ENCODE measurements at places on chromosomes 12 and 14.

DNA sequence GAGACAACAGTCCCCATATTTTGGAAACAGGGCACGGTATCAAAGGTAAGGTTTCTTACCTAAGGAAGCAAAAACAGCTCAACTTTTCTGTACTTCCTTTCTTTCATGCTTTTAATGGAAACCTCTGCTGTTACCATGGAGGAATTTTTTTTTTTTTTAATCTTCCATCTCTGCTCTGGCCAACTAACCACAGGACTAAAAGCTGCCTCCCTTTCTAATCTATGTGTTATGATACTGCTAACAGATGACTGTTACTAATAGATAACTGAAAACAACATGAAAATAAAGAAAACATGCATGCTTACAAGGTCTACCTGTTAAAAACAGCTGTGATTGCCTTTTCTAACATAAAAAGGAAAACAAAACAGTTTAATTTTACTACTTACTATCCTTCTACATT, 168.4 kb downstream of the SOX5 start:
- DNase-seq = no peak

DNA sequence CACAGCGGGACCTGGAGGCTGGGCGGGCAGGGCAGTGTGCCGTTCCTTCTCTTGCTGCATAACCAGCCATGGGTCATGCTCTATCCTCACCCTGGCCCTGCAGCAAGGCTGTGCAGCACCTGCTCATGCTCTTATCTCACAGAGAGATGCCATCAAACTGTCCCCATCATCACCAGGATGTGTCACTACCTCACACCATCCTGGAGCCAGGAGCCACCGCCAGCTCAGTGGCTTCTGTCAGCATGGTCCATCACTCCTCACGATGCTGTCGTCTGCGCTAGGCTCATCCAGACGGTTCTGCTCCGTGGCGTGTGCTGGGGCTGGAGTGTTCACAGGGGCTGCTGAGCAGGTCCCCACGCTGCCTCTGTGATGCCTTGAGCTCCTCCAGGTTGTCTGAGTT, 77.2 kb upstream of the DYNC1H1 start:
- DNase-seq = no peak

GRCh38 chr14:102591372-102591943, 991 bp upstream of the RCOR1 start:
- no peak for DNase-seq

DNA sequence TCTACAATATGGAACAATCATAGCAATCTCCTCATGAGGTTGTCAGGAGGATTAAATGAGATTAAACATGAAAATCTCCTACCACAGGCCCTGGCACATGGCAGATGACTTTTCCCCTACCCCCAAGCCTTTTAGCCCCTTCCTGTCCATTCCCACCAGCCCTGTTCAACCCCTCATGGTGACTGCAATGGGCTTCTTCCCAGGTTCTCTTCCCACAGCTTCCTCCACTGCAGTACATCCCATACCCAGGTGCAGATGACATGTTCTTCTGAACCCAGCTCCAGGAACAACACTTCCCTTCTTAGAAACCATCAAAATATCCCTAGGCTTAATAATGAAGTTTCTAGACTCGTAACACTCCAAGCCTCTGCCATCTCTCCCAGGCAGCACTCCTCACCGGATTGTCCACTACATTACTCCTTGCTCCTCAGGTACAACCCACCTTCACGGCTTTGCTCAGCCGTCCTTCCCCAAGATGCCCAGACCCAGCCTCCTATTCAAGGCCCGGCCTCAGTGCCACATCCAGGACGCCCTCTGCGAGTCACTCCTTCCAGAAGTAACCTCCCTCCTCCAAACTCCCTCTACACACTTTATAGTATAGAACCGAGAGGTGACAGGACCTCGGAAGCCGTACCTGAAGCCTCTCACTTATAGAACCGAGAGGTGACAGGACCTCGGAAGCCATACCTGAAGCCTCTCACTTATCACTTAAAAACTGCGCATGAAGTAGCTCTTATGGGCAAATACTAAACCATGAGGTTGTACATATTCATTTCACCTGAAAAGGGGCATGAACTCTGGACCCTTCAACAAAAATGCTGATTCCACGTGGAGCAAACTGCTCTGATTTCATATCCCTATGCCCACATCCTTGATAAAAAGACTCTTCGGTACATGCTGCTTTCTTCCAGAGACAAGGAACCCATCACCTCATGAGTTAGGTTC, 1.5 kb downstream of the CRACR2A start:
- DNase-seq = no peak

- DNase-seq = no peak
Measured at GRCh38 chr12:42992826-42993225, 403.3 kb upstream of the PRICKLE1 start.

GRCh38 chr12:131072451-131073230, 118.9 kb downstream of the ADGRD1 start:
- DNase-seq = no peak

DNA sequence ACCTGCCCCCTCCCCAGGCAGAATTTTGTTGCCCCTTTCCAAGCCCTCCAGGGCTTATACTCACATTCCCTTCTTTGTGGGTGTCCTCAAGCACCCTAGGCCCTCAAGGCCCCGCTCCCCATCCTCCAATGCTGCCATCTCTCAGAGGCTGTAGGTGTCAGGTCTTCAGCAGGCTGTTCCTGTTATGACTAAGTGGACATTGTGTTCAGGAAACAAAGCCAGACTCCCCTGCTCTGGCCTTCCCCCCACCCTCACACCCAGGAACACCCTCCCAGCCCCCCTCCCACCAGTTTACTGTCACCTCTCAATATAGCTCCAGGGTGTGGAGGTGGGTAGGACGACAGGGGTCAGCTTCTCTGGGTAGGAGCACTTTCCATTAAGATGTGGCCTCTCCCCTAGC, 1.4 kb upstream of the MYH6 start:
- no peak for DNase-seq

DNA sequence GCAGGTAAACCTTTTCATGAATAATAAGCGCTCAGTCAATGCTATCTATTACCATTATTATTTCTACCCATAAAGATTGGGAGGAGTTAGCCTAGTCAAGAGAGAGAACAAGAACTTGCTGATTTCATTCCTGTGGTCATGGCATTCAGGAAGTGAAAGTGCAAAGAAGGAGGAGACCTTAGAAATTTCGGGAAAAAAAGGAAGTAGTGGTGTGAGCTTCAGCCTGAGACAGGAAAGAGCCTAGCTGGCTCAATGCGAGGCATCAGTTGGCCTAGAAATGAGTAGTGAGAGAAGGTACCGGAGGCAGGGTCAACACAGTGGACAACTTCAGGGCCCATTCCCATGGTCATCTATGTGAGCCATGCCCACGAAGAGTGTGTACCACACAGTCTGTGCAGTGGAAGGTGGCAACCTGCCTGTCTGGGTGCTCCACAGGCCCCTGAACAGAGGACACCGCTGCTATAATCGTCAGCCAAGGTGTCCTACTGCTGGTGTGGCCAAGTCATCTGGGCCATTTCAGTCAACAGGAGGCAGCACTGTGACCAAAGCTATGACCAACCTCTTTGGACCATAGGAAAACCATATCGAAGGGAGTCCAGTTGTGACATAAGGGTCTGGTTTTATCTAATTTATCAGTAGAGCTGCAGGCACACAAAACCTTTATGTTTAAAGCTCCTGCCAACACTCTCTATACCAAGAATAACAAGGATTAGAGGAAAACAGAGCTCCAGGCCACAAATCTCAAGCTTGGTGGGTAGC, 16.2 kb upstream of the STON2 start:
- DNase-seq = no peak

DNA sequence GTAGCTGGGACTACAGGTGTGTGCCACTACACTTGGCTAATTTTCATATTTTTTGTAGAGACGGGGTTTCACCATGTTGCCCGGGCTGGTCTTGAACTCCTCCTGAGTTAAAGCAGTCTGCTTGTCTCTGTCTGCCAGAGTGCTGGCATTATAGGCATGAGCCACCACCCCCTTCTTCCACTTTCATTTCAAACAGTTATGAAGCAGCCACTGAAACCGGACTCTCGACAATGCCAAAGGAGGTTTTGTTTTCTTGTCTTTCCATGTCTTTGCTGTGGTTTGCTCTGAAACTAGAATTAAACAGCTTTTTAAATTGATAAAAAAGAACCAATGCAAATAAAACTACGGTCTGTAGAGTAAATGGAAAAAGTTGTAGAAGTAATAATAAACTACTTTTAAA, 30.4 kb downstream of the RAP1B start:
- no peak for DNase-seq

DNA sequence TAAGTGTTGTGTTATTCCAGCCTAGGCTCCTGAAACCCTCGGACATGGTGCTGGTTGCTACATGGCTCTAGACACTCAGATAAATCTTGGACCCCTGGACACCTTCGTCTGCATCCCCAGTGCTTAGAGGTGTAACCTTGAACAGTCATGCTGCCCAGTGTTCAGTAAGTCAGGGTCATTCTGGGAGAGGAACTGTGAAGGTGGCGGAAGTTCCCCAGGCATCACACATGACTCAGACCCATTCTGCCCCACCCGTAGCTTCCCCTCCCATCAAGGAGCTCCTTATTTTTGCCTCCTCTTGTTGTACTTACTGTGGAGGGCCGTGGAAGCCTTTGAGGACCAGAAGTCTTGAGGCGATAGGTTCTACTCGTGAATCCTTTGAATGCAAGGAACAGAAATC, 18.1 kb upstream of the SSPN start:
- no peak for DNase-seq

DNA sequence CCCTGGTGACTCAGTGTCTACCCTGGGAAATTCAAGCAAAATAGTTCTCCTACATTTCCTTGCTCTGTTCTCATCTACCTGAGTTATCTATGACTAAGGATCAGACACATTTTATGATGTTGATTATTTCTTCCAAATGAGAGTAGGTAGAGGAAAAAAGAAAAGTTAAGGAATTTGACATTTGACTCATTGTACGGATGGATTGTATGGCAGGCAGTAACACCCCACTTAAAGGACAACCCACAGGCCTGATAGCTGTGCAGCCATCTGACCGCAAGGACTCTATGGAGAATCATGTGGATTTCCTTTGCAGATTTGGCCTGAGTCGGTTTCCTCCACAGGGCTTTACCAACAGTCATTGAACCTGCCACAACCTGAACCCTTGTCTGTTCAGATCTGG, 540.3 kb downstream of the BCL11B start:
- no peak for DNase-seq

Measured in NCI-H2081 treated with DMSO at 0.1 percent for 48 hours (cell line).